ENCODE measurements at places on chromosomes 5 and 9.

- DNase-seq = no peak
These were observed 30.7 kb downstream of the IFNW1 start for GRCh38 chr9:21110708-21111576.

- DNase-seq = no peak
These were observed 53.4 kb downstream of the GNAQ start for GRCh38 chr9:77978086-77978781.

DNA sequence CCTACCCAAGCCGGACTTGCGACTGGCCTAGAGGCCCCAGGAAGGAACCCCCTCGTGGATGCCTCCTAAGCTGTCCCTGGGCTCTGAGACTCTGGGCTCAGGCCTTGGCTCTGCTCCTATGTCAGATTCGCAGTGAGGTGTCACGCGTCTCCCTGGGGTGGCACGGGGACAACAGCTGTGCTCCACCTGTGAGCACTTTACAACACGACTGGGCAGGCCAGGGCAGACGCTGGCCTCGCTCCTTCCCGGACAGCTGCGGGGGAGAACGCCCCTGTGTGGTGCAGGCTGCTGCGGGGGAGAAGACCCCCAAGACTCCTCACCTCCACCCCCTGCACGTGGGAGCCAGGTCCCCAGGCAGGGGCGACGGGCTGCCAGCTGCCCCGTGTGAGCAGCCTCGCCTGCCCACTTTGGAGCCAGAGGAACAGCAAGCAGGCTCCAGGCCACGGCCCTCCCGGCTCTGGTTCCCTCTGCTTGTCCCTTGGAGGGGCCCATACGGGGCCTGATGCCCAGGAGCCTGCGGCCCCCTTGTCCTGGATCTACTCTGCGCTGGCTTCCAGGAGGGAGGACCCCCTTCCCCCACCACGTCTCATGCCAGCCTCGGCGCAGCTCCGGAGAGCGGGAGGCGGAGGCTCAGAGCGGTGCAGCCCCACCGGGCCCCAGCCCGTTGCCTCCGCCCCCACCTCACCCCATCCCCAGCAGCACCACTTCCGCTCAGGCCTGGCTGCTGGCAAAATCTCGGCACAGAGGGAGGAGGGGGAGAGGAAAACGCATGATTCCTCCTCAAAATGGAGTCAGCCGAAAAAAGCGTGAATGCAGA is 36.0 kb downstream of the SARDH start:
- no peak for DNase-seq

DNA sequence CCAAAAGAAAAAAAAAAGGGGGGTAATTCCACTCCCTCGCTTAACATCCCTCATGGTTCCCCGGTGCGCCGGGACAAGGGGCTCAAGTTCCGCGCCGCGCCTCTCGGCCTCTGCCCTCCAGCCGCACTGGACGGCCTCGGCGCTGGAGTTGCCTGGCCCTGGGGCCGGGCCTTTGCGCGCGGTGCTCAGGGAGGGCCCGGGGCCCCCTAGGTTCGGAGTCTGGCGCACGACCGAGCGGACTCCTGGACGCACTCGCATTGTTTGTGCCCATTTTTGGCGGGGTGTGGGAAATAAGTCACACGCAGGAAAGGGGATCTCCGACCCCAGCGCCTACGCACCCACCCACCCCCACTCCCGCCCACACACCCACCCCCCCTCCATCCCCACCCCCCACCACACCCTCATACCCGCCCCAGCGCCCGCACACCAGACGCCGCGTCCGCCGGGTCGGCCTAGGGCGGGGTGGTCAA is 381 bp downstream of the MED22 start:
- DNase-seq = no peak

- no peak for DNase-seq
These were observed 186.2 kb downstream of the SNX18 start for GRCh38 chr5:54703565-54704255.

DNA sequence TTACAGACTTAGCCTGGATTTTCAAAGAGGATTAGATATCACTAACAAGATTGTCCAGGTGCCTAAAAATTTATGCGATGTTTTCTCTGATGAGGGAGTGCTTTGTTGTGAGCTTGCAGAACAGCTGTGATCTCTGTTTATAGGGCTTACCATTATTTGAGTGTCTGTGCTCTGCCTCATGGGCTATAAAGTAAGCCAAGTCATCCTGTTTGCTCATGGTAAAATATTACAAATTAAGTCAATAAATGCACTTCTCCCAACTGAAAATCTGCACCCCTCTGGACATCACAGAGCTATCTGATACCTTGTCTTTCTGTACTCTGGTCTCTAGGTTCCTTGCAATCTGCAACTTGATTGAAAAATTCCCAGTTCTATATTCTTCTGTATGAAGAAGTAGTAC is 293.4 kb upstream of the ACTBL2 start:
- no peak for DNase-seq

DNA sequence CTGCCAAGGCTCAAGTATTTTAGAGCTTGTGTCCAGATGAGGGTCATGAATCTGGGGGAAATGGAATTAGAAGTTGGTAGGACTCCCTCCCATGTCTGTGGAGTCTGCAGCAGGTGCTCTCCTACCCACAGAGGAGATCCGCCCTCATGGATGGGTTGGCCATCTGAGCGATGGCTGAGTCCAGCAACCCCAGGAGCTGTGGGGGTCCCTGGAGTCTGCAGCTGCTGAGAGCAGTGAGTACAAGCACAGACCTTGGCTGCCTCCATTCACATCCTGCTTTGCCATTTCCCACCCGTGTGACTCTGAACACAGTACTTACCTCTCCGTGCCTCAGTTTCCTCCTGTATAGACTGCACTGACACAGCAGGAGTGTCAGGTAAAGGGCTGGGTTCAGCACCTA is 25.8 kb upstream of the SYNPO start:
- no peak for DNase-seq

DNA sequence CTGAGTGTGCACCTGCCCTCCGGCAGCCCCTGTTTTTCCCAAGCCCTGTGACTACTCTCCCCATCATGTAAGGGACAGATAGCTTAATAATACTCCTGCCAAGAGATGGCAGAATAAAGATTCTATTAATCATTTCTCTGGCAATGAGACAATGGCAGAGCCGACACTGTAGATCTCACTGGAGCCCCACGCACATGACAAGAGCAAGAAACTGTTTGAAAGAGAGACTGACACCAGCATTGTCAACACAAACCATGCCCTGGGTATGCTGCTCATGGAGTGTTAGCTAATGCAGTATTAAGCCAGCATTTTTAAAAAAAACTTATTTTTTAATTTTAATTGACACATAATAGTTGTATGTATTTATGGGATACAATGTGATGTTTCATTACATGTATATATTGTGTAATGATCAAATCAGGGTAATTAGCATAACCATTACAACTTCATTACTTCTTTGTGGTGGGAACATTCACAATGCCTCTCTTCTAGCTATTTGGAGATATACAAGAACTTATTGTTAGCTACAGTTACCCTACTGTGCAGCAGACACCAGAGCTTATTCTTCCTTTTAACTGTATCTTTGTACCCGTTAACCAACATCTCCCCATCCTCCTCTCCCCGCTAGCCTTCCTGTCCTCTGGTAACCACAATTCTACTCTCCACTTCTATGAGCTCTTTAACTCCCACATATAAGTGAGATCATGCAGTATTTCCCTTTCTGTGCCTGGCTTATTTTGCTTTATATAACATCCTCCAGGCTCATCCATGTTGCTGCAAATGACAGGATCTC is 31.5 kb upstream of the SEMA4D start:
- DNase-seq = no peak

- DNase-seq = no peak
These were observed 44.4 kb upstream of the APC start for GRCh38 chr5:112693301-112693700.

- DNase-seq = no peak
These were observed 16.7 kb downstream of the SLC36A1 start for GRCh38 chr5:151464101-151464500.

DNA sequence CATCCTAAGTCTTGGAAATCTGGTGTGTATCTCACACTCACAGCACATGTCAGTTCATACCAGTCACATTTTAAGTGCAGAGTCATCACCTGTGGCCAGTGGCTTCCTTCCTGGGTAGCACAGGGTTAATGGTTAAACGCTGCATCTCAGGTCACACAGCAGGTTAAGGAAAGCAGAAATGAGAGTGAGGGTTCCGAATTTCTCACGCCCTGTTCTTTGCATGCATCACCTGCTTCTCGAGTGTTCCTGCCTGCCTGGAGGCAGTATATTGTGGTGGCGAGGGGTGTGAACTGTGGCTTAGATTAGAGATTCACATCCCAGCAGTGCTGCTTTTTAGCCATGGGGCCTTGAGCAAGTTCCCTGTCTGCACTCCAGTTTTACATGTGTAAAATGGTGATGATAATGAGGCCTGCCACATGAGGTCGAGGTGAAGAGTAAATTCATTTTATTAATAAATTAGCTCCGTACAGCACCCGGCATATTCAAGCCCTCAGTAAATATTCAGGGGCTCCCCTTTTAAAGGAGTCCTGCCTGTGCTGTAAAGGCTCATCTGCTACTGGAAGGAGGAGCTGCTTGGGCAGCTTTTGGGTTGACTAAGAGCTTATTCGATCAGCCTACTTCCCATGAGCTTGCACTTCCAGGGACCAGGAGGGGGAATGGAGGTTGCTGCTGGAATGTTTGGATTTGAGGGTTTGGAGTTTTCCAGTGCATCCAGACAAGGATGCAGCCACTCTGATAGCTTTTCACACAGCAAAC is 61.1 kb upstream of the SAP30L start:
- no peak for DNase-seq

- DNase-seq = no peak
These were observed at the start of gene KCNMB1 for GRCh38 chr5:170388818-170389549. KCNMB1 (minus strand) TSS chr5:170389367; CDS start chr5:170385447, 3,920 bp downstream.

GRCh38 chr9:9790216-9790872 is 822.5 kb downstream of the PTPRD start:
- no peak for DNase-seq

GRCh38 chr5:132664696-132665209 is 6.8 kb downstream of the IL13 start:
- DNase-seq = no peak

GRCh38 chr9:137664676-137665075 is 45.9 kb downstream of the EHMT1 start:
- DNase-seq = no peak

DNA sequence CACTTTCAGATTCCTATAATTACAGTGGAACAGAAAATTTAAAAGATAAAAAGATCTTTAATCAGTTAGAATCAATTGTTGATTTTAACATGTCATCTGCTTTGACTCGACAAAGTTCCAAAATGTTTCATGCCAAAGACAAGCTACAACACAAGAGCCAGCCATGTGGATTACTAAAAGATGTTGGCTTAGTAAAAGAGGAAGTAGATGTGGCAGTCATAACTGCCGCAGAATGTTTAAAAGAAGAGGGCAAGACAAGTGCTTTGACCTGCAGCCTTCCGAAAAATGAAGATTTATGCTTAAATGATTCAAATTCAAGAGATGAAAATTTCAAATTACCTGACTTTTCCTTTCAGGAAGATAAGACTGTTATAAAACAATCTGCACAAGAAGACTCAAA is 29.5 kb downstream of the ZFYVE16 start:
- no peak for DNase-seq

- no peak for DNase-seq
These were observed 20.3 kb upstream of the RIC1 start for GRCh38 chr9:5608298-5609225.

DNA sequence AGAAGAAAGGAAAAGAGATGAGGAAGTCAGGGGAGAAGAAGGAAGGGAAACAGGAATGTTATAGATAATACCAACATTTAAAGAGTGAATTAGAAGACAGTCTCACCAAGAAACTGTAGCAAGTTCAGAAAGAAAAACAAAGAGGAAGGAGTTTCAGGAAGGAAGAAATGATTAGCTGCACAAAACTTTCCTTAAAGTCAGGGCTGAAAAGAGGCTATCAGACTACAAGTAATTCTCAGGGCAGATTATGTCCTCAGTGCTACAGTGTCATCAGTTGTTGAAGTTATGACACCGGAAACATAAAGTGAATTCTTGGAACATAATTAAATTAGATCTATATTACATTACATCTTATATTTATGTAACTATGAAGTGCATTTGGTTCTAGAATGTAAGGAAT is 226.9 kb downstream of the ARRDC3 start:
- DNase-seq = no peak

DNA sequence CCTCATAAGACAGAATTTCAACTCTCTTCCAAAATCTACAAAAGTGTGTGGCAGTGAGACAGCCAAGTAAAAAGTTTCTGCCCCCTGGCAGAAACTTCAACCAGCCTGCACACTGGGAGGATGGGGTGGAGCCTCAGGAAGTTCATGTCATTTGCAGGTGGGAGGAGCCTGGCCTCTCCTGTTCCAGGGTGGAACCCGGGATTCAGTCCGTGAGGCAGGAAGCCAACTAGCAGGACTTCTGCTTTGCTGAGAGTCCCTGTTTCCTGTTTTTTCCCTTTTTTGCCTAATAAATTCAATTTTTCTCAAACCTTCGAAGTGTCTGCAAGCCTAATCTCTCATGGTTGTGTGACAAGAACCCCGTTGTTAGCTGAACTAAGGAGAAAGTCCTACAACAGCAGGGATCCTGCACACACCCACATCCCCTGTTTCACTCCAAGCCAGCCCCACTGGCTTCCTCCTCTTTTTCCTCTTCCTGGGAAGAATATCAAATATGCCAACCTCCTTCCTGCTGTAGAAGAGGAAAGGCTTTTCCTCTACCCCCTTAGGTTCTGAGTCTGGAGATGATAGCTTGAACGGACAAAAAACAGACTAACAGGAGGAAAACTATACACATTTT is 69.3 kb downstream of the ALDH7A1 start:
- no peak for DNase-seq

DNA sequence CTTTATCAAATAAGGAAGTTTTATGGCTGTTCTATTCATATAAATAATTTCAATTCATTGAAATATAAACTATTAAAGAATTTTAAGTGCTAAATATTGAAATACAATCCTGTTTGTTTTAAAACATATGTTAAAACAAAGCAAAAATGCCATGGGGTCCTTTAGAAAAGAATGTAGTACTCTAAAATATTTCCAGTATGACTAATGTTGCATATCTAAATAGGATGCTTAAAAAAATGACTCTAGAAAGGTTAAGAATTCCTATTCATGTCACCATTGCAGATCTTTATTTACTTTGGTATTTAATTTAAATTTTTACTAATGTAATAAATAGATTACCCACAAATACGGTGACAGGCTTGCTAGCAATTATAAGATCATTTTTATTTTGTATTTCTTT is 132.3 kb downstream of the ZNF608 start:
- no peak for DNase-seq

GRCh38 chr9:81489046-81489445 is 200.3 kb downstream of the TLE1 start:
- DNase-seq = no peak

- DNase-seq = no peak
These were observed 73.5 kb downstream of the MFAP3 start for GRCh38 chr5:154112255-154112654.

- no peak for DNase-seq
These were observed 234.2 kb upstream of the PANK3 start for GRCh38 chr5:168813184-168813968.

DNA sequence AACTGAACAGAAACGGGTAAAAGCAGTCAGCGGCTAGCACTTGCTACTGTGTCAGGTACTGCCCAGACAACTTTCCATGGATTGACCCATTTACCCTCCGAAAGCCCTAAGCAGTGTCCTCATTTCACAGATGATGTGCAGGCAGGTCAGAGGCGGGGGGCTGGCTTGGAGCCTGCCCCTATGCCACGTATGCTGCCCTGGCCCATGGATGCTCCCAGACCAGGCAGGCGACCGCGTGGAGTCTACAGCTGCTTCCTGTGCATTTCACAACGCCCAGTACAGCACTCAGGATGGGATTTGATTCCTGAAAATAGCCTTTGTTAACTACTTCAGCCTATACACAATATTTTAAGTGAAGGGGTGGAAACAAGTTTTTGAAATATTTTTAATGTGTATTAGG is 202.9 kb downstream of the NXNL2 start:
- no peak for DNase-seq
